ENCODE measurements at places on chromosomes 1 and 21.

DNA sequence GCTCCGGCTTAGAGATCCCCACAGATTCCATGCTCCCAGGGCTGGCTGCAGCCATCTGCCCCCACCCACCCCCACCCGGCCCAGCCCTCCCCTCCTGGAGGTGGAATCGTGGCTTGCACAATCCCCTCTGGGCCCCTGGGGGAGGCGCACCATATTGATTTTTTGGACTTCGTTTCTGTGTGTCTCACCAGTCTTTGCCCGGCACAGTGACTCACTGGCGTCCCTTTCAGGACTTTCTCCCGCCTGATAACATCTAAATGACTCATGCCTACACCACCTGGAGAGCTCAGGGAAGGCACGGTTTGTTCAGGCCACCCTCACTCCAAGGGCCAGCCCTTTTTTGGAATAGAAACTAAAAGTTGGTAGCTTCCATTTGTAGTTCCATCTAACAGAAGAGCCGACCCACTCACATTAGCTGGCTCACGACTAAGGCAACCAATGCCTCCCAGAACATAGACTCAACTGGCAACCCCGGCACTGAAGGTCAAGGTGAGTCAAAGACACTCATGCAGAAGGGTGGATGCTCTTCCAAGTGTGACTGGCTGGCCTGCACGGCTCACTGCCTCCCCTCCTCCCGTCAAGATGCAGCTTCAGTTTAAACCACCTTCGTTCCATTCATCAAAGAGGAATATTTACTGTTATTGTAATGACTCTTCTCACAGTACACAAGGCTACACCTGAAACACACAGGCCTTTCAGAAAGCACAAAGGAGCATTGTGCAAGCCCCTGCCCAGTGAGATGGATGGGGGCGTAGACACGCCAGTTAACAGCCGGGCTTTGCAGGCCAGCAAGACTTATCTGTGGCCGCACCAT lies 18.1 kb upstream of the ETS2 start:
- DNase-seq, result peak; percentile 50

- no peak for DNase-seq
Observed at GRCh38 chr1:210739627-210740026, 394.3 kb downstream of the KCNH1 start.

- DNase-seq, result no peak
Observed at GRCh38 chr21:35976481-35976880, 83.8 kb downstream of the SETD4 start.

DNA sequence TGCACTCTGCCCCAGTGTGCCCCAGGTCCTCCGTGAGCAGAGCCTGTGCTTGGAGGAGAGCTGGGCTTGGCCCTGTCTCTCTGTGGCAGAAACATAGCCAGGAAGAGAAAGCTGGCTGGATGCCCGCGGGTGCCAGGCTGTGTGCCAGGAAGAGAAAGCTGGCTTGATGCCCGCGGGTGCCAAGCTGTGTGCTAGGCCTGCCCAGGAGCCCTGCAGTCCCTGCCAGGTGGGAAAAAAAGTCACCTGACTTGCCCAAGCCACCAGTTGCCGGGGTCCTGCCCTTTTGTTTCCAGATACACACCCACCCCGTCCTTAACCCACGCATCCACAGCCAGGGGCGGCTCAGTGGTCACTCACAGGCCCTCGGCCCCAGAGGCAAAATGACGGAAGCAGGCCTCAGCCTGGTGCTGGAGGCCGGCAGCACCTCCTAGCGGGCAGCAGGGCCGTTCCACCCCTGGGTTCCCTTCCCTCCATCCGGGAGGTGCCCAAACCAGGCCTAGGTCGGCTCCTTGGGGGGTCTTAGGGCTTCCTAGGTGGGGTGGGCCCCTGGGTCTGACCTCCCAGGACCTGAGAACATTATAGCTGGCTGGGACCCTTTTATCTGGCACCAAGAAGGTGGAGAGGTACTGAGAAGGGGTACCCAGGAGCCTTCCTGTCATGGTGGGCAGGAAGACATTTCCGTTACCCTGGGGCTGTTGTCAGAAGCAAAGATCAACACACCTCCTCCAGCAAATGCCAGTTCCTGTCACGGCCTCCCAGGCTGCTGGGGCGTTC lies 9.1 kb downstream of the ITGB2 start:
- peak; percentile 58 for DNase-seq

DNA sequence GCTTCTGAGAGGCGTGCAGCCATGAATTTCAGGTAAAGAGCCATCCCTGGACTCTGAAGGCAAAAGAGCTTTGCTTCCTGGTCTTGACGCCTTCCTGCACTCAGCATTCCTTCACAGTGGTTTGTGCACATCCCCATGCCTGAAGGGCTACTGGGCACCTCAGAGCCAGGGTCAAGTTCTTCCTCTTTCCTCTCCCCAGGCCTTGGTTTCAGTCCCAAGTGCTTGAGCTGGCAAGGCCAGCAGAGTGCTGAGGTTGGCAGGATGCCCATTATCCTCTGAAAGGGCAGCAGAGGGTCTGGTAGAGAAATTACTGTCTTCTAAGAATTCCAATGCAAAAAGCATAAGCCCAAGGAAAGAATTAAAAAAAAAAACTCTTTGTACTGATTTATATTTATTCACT lies 1064.9 kb downstream of the TTLL7 start:
- no peak for DNase-seq

DNA sequence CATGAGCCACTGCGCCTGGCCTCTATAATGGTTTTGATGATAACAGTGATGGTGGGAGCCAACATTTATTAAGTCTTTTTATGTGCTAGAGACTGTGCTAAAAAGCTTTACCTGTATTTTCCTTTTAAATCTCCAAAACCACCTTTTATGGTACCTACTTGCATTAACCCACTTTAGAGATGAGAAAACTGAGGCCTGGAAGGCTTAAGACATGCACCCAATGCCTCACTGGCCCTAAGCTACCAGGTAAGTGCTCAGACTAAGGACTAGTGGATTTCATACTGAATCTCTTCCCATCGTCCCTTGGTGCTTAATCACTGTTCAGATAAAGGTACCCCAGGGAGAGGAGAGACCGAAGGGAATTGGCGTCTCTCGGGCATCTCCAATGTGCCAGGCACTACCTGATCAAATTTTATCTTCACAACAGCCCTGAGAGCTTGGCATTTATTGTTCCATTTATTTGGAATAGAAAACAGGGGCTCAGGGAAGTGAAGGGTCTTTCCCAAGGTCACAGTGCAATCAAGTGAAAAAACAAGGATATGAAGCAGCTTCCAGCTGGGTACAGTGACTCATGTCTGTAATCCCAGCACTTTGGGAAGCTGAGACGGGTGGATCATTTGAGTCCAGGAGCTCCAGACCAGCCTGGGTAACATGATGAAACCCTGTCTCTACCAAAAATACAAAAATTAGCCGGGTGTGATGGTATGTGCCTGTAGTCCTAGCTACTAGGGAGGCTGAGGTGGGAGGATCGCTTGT lies 84.2 kb downstream of the LACTBL1 start:
- DNase-seq, result no peak

DNA sequence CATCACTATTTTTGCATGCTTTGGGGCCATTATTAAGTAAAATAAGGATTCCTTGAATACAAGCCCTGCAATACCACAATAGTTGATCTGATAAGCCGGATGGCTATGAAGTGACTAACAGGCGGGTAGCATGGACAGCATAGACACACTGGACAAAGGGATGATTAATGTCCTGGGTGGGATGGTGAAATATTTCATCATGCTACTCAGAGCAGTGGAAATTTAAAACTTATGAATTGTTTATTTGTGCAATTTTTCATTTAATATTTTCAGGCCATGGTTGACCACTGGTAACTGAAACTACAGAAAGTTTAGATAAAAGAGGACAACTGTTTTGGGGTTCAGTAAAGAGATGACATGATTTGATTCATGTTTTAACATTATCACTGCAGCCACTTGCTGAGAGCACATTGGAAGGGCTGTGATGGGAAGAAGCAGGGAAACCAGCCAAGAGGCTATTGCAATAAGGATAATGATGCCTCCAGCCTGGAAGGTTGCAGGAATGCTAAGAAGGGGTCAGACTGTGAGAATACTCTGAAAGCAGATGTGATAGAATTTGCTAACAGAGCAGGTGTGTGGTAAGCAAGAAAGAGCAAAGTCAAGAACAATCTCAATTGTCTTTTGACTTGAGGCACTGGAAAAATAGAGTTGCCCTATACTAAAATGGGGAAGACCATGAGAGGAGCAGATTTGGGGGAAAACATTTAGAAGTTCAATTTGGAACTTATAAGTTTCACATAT lies 62.5 kb upstream of the TNFSF4 start:
- no peak for DNase-seq

- DNase-seq, result peak; percentile 8
Observed at GRCh38 chr21:29360799-29361765, 62.4 kb downstream of the BACH1 start.

DNA sequence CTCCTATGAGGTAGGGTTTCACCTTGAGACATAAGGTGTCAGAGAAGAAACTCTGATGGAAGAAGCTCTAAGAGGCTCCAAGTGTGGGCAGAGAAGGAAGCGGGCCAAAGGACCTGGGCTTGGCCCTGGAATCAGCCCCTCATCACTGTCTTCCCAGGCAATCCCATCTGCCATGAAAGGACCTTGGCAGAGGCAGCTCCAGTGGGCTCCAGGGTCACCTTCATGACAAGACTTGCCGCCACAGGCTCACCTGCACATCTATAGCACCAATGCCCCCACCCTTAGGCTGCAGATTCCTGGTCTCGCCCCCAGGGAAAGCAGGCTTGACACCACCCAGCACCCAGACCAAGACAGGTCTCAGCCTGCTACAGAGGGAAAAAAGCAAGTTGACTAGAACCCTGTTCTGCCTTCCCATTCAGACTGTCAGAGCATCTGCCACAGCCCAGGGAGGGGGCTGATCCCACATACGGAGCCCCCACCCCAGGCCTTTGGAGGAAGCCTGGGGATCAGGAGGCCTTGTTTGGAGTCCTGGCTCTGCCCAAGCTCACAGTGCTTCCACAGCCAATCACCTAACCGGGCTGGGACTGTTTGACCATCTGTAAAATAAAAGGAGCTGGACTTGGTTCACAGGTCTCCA lies 490 bp upstream of the FAM110D start:
- DNase-seq, result no peak

DNA sequence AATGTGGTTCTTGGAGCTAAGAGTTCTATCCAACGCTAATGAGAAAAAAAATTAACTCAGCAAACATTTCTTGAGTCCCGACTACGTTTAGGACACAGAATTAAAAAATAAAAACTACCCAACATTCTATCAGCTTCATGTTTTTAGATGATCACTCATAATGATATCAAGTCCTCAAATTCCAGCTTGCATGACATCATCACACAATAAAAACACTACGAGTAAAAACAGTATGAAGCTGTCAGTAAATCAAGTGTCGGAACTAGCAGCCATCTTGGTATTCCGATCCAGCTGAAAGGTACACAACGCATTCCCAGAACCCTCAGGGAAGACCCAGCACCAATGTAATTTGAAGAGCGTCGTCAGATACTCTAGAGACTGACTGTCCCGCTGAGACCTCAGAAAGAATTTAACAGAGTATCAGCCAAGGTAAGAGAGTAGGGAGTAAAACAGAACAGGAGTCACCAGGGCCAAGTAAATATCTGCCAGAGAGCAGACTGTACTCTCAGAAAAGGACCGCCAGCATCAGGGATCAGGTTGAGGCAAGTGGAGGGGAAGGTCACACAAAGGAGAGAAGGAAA lies 57.0 kb downstream of the NRIP1 start:
- no peak for DNase-seq

GRCh38 chr1:44346184-44346583 lies 8.9 kb downstream of the ERI3 start:
- DNase-seq, result no peak

DNA sequence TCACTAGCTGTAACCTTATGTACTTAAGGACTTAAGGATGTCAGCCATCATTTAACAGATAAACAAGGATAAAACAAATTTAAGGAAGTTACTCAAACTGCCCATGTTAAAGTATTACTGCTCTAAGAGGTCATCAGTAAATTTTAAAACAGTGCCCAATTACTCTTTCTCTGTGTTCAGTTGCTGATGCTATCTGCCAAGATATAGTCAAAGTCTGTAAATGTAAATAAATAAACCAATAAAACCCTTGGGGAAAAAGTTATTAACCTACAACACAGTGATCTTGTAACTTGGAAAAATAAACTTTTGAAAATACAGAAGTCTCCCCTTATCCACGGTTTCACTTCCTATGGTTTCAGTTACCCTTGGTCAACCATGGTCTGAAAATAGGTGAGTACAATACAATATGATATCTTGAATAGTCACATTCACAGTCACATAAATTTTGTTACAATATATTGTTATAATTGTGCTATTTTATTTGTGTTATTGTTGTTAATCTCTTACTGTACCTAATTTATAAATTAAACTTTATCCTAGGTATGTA lies 501.8 kb downstream of the LMO4 start:
- DNase-seq, result no peak

- peak; percentile 60 for DNase-seq
Observed at GRCh38 chr1:171935664-171936063, 94.4 kb downstream of the DNM3 start.

GRCh38 chr21:24897883-24898282 lies 709.4 kb downstream of the MRPL39 start:
- no peak for DNase-seq

DNA sequence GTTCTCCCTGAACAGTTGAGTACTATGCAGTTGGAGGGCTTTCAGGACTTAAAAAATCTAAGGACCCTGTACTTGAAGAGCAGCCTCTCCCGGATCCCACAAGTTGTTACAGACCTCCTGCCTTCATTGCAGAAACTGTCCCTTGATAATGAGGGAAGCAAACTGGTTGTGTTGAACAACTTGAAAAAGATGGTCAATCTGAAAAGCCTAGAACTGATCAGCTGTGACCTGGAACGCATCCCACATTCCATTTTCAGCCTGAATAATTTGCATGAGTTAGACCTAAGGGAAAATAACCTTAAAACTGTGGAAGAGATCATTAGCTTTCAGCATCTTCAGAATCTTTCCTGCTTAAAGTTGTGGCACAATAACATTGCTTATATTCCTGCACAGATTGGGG lies 48.7 kb upstream of the LRRC8C start:
- no peak for DNase-seq

- no peak for DNase-seq
Observed at GRCh38 chr1:82390627-82391026, 589.9 kb downstream of the ADGRL2 start.

GRCh38 chr21:27250366-27250765 lies 283.5 kb upstream of the ADAMTS5 start:
- DNase-seq, result no peak

DNA sequence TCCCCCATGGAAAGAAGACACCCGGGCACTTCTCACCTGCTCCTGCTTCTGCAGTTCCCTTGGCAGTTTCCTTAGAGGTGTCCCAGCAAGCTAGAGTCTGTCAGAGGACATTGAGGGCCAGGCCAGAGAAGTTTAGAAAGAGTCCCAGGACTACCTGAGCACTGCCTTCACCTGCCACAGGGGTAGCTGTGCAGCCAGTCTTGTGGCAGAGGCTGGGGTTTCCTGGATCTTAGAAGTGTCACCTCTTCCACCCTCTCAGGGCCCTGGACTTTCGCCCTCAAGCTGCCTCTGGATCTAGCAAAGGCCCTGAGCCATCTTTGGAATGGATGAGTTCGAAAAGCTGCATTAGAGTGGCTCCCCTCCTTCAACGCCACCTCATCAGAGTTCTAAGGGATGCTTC lies 34.9 kb upstream of the BTG2 start:
- DNase-seq, result no peak

DNA sequence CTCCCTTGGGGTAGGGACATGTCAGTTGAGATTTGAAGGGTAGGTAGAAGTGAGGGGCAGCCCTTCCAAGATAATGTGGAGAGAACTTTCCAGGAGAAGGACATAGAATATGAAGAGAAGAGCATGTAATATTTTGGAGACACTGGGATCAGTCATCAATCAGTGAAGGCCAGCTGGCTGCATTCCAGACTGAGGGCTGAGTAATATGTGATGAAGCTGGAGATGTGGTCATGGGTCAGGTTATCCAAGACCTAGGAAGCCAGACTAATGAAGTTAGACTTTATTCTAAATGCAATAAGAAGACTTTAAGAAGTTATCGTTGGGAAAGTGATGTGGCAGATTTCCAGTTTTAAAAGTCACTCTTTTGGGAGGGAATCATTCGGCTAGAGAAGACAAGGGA lies 262.0 kb downstream of the HMCN1 start:
- DNase-seq, result no peak

Data from NCI-H2171 treated with DMSO at 0.1 percent for 48 hours (cell line).